ENCODE measurements at places on chromosomes 2 and 18.

- peak; percentile 81 for DNase-seq
Observed at GRCh38 chr2:191245046-191245868, at the start of gene MYO1B. MYO1B (plus strand) TSS chr2:191245404; CDS start chr2:191276896, 31,492 bp downstream.

GRCh38 chr2:62326735-62327134, 130.8 kb downstream of the B3GNT2 start:
- DNase-seq, result no peak

DNA sequence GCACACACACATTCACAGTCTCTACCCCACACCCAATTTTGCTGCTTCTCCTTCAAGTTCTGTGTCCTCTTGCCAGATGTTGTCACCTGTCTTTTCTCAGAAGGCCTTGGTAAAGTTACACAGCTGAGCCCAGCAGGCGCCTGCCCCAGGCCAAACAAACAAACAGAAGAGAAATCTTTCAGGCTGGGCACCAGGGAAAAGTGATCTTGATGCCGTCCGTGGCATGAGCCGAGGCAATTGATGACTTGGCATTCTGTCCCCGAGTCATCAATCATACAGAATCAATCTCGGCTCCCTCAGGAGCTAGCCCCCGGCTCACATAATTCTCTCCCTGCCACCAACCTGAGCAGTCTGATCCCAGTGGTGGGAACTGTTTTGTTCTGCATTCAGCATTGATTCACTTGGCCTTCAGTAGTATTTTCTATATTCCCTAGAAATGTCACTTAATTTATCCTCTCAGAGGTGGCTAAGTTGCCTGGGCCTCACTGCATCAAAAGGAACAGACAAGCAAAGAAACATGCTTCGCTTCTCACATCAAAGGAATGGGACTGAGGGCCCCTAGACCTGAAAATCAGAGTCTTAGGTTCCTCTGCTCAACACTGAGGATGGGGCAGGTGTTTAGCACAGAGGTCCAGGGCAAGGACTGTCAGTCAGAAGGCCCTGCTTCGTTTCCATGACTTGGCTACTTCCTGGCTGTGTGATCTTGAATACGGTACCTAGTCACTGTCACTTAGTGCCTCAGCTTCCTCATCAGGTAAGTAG, 278.8 kb upstream of the CELF4 start:
- no peak for DNase-seq

- no peak for DNase-seq
Observed at GRCh38 chr2:132902626-132903025, 232.6 kb upstream of the LYPD1 start.

DNA sequence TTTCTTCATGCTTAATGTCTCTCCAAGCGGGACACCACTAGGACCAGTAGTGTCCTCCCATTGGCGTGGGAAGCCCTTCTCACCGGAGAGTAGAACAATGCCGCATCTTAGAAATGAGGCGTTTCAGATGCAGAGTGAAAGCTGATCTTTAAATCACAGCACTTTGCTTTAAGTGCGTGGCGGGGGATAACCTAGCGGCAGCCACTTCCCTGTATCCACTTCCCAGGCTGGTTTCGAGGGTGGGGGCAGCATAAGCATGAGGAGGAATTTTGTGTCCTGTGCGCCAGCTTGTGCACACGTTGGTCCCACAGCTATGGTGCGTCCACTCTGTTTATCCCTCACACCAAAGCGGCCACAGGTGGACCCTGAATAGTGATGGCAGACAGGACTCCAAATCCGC, 63.1 kb downstream of the MBP start:
- no peak for DNase-seq

DNA sequence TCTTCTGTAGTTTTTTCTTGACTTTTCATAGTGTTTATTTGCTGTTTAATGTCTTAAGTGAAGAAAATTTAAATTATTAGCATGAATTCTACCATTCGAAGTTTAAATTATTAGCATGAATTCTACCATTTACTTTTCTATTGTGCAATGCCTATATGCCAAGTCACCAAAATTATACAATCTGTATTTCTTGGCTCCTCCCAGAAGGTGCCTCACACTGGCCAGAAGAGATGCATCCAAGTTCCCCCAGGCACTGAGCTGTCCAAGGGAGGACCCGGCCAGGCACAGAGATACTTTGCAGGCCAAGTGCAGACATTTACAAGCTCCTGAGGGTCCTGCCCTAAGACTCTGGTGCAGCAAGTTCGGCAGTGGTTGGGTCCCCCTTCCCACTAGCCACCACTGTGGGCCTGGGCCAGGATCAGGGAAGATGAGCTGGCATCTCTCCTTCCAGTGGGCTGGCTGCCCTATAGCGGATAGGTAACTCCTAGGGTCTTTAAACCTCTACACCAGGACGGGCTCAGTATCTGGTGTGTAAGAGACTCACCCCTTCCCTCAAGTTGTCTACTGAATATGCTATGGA, 31.3 kb downstream of the TMEM247 start:
- no peak for DNase-seq

DNA sequence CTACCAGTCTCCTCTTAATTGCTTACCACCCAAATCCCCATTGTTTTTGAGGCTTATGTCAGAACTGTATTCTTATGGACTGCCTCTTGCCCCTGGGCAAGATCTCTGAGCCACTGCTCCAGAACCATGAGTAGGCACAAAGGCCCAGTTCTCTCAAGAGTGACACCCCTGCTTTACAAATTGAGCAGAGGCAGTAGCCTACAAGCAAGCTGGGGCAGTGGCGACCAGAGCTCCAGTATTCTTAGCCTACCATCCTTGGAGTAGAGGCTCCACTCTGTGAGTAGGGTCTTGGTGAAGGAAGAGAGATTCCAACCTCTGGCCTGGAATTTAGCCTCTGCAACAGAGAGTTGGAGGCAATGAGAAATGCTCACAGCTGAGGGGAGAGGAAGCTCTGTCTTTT, 36.5 kb downstream of the WDR75 start:
- DNase-seq, result no peak

- DNase-seq, result no peak
Observed at GRCh38 chr2:200617156-200618053, 31.6 kb downstream of the AOX1 start.

- no peak for DNase-seq
Observed at GRCh38 chr18:31399306-31400032, 22.9 kb downstream of the DSG4 start.

All from NCI-H345 (cell line).